Left colon (tissue), 2 donors: ENCODE measurements at places on chromosomes 3 and 15. TPM values are rescaled to one million over a fixed set of nuclear protein-coding genes. Genes with fewer than 3 reads are reported as not detected.

GRCh38 chr3:99236576-99236975 is 335.1 kb upstream of the DCBLD2 start:
- DNase-seq, result no peak

DNA sequence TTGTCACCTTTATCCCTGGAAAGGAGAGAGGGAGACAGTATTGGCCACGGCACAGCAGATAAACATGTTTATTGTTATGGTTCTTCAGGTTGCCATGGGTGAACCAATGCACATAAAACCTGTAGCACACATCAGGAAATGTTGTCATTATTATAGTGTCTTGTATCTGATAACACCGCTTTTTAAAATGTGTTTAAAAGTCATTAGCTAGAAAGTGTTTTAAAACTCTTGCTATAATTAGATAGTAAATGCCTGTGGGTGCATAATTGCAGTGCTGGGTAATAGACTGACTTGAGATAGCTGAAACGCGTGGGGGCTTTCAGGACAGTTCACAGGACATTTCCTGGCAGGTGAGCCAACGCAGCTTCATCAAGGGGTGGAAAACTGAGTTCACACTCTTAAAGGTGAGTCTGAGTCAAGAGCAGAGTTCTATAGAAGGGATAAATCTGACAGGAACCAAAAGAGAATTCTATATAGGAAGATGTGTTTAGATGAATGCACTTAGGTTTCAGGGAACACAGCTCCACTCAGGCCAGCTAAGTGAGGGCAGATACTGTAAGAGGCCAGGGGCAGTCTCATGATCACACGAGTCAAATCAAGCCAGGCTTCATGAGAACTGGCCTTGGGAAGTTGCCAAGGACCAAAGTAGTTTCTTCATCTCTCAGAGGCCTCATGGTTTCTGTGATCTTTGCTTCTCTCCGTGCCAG is 35.6 kb upstream of the PPP4R2 start:
- DNase-seq, result no peak

- DNase-seq, result no peak
Measured at GRCh38 chr3:178405531-178405930, 130.7 kb upstream of the KCNMB2 start.

The RTP1 gene
- total RNA-seq, result not detected

The JAGN1 gene
- 40.9 TPM for total RNA-seq

The STRIT1 gene
- total RNA-seq, result not detected

The FBLN2 gene
- total RNA-seq, result 20.7 TPM

- DNase-seq, result no peak
Measured at GRCh38 chr3:2392981-2393380, 294.3 kb downstream of the CNTN4 start.

GRCh38 chr15:38854506-38854905 is 289.9 kb upstream of the RASGRP1 start:
- no peak for DNase-seq

GRCh38 chr15:40130799-40131502 is 22.3 kb upstream of the BMF start:
- no peak for DNase-seq

The IL5RA gene
- 0.15 TPM for total RNA-seq

The EPB42 gene
- total RNA-seq, result not detected

GRCh38 chr3:50259432-50260026 is 9.4 kb upstream of the SEMA3B start:
- no peak for DNase-seq

The FSTL1 gene
- total RNA-seq, result 61.7 TPM

DNA sequence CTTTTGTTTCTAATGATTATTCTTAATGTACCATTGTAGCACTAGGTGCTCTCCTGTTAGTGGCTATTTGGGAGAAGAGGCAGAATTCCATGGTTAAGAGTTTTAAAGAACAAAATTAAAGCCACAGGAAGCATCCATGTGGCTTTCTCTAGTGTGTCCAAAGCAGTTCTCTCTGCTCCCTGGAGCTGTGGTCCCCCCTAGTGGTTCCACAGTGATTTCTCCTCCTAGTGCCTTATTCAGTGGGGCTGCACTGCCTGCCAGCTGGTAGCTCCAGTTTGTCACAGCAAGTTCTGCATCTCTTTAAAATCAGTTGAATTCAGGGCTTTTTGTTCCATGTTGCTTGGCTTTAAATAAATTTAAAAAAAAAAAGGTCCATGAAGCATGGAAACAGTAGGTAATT is 39.6 kb upstream of the FAM98B start:
- peak; percentile 31 for DNase-seq

DNA sequence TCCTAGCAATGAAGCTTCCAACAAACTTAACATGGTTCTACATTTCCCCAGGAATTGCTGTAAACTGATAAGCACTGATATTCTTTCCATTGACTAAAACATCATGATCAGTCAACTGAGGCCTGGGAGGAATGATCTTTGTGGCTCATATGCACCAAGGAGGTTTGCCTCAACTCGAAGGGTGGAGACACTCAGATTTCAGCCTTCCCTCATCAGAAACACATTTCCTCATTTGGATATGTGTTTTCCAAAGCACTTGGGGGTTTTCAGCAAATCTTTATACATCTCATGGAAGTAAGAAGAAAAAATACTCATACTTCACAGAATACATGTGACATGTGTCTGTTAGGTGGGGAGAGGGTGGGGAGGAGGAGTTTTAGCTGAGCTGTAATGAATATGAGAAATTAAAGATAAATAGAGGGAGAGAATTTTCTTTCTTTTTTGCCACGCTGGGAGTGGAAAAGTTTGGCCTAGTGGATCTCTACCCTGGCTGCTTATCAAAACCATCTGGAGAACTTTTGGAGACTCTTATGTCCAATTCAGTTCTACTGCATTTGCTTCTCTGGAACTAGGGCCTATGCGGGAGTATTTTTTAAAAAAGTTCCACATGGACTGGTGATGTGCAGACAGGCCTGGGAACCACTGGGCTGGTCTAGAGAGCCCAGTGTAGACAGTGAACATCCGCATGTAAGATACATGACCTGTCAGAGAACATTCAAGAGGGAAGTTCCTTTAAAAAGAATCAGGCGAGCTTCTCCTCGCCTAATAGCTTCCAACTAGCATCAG is 301.0 kb upstream of the ICE2 start:
- no peak for DNase-seq

DNA sequence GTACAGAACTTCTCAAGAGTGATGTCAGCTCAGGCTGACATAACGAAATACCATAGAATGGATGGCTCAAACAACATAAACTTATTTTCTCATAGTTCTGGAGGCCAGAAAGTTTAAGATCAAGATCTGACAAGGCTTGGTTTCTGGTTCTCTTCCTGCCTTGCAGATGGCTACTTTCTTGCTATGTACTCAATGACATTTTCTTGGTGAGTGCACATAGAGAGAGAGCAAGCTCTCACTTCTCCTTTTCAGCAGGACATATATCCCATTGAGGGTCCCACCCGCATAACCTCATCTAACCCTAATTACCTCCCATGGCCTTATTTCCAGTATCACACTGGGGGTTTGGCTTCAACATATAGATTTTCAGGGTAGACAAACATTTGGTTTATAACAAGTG is 1072.1 kb downstream of the PLOD2 start:
- DNase-seq, result no peak

GRCh38 chr3:58214484-58215316 is 3.9 kb upstream of the DNASE1L3 start:
- peak; percentile 36 for DNase-seq

- no peak for DNase-seq
Measured at GRCh38 chr15:59904450-59905135, 99.5 kb upstream of the FOXB1 start.

GRCh38 chr3:193905541-193906396 is 230.2 kb upstream of the HES1 start:
- DNase-seq, result no peak

GRCh38 chr3:192857260-192857661 is 60.4 kb downstream of the MB21D2 start:
- no peak for DNase-seq

GRCh38 chr15:62444104-62445022 is 279.3 kb upstream of the C2CD4B start:
- no peak for DNase-seq

The DUOXA1 gene
- total RNA-seq, result 0.67 TPM

- no peak for DNase-seq
Measured at GRCh38 chr3:40172560-40172959, 136.9 kb upstream of the EIF1B start.

GRCh38 chr3:98977520-98977919 is 76.0 kb upstream of the DCBLD2 start:
- no peak for DNase-seq

The RBP2 gene
- total RNA-seq, result 0.67 TPM

The GOLGA8T gene
- 0.22 TPM for total RNA-seq

- no peak for DNase-seq
Measured at GRCh38 chr3:53122933-53123305, 7.3 kb downstream of the RFT1 start.

GRCh38 chr15:79467865-79468586 is 35.9 kb downstream of the MINAR1 start:
- no peak for DNase-seq

DNA sequence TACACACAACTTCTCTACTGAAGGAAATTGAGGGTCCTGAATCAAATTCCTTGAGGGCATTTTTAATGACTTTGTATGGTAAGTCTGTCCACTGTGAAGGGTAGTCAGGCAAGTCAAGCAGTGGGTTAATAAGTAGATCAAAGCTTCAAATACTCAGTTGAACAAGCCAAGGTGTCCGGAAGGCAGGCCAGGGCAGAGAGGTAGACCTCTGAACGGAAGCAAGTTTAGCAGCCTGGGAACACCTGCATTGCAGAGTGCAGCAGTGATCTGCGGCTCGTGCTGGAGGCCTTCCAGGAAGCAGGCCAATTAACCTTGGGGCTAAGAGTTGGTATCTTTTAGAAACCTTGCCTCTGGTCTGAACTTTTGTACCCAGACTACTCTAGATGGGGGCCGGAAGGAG is 143.8 kb downstream of the LRTM1 start:
- DNase-seq, result peak; percentile 57

- DNase-seq, result no peak
Measured at GRCh38 chr3:171055336-171056178, 29.0 kb upstream of the SLC2A2 start.

The IFT57 gene
- 46.7 TPM for total RNA-seq

- DNase-seq, result no peak
Measured at GRCh38 chr3:96961576-96961975, 147.2 kb downstream of the EPHA6 start.

The P2RY1 gene
- 23.8 TPM for total RNA-seq

GRCh38 chr3:35335703-35336102 is 303.6 kb upstream of the ARPP21 start:
- no peak for DNase-seq

GRCh38 chr15:53808058-53808706 is 48.7 kb upstream of the WDR72 start:
- no peak for DNase-seq
